AG08395 (cell line): ENCODE measurements at places on chromosomes 11 and 22.

- DNase-seq, result peak; percentile 72
These were observed 46.3 kb upstream of the SYT13 start for GRCh38 chr11:45332276-45332934.

DNA sequence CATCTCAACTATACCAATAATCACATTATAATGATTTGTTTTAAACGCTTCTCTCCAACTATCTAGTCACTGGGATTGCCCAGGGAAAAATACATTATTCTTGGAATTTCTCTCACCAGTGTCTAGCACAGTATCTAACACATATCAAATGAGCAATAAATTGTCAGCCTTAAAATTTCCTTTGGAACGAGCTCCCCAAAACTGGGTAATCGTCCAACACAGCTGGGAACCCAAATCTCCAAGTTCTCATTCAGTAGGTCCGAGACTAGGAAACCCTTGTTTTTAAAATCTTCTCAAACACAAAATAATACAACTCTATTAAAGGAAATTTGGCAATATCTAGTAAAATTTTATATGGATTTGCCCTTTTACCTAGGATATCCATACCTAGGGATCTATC is 327.8 kb upstream of the ARHGAP42 start:
- DNase-seq, result no peak

DNA sequence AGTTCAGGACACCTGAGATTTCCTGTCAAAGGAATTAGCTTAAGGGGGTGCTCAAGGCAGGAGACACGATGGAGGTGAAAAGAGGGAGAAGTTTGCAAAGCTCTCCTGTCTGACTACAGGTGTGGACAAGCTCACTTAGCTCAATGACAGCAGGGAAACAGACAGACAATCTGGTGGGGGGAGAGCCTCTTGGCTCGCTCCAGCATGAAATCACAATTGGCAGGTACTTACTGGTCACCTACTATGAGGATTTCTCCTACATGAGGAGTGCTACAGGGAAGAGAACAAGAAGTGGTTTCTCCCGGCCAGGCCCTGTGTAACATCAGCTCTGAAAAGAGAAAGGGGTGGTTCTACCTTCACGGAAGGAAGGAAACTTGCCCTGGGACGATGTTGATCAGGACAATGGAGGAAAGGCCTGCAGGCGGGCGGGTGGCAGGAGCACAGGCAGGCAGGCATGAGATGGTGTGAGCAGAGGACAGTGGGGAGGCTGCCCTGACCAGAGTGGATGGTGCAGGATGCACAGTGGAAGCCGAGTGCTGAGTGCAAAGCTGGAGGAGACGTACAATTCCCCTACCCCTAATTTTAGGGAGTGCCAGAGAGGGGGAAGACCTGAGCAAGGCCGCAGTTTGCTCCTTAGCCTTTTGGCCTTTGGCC is 57.9 kb upstream of the CRTAM start:
- no peak for DNase-seq

GRCh38 chr11:126113515-126113957 is 50.9 kb upstream of the CDON start:
- peak; percentile 93 for DNase-seq

- peak; percentile 88 for DNase-seq
These were observed 798.1 kb downstream of the OPCML start for GRCh38 chr11:132734217-132734616.

DNA sequence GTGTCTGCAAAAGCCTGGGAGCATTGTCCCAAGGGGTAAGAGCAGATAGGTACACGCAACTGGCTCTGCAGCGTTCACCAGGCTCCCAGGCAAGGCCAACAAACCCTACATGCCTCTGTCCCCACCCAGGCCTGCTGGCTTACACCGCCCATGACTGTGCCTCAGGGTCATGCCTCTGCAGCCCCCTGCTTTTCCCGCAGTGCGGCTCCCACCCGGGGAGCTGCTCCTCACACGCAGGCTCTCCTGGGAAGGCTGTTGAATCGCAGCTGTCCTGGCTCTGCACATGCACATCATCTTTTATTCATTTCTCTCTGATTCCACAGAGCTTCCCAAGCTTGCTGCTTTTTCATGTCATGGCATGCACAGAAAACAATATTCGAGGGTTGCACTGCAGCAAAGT is 29.2 kb upstream of the B3GAT1 start:
- no peak for DNase-seq

DNA sequence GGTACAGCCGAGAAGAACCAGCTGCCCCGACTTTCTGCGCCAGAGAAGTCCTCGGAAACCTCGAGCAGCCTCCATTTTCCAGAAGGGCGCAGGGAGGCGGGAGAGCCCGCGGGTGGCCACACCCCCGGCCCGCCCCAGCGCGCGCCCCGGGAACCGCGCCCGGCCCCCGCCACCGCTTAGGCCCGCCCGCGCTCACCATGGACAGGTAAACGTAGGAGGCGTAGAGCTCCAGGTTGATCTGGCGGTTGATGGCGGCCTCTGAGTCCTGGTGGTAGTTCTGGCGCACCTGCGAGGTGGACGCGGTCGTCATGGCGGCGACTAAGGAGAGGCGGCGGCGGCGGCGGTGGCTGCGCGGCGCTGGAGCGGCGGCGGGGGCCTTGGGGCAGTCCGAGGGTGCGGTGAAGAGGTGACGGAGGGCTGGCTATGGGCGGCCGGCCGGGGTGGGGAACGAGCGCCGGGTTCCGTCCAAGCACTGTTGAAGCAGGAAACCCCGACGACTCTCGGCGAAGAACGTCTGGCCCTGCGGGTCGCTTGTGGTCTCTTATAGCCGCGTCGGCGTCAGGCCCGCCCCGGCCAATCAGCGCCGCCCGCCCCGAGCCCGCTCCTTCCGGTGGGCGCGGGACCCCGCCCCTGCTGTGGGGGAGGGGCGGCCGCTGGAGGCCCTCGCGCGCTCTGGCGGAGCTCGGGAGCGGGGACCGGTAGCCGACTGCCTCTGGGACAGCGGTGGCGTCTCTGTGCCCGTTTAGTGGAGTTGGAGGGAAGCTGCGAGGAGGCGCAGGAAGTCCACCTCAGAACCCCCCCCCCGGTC is at the start of gene FTH1:
TSS of gene FTH1 (minus strand) at position 519 of the 808 bp plus-strand sequence. CDS start at position 310, 209 bp downstream.
- peak; percentile 90 for DNase-seq

GRCh38 chr11:77215106-77215505 is 86.4 kb downstream of the GDPD4 start:
- DNase-seq, result no peak

- DNase-seq, result no peak
These were observed 211.7 kb downstream of the NAV2 start for GRCh38 chr11:19924311-19924710.

GRCh38 chr11:31492320-31492913 is 17.0 kb downstream of the IMMP1L start:
- no peak for DNase-seq

- DNase-seq, result peak; percentile 41
These were observed 55.0 kb upstream of the USP47 start for GRCh38 chr11:11786771-11787170.

DNA sequence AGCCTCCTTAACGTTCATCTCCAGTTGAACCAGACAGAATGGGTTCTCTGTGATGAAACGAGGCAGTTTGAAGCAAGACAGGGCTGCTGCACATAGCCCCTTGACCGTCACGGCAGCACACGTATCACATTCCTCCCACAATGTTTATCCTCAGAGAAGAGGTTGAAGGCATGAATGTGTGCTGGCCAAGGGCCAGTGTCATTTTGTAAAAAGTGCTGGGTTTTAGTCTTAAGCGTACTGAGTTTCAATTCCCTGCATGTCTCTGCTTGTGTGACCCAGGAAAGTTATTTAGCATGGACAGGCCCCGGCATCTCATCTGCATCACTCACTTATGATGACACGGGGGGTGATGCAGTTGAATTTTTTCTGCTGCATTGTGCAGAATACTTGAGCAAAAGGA is 31.6 kb downstream of the TTC12 start:
- DNase-seq, result no peak

DNA sequence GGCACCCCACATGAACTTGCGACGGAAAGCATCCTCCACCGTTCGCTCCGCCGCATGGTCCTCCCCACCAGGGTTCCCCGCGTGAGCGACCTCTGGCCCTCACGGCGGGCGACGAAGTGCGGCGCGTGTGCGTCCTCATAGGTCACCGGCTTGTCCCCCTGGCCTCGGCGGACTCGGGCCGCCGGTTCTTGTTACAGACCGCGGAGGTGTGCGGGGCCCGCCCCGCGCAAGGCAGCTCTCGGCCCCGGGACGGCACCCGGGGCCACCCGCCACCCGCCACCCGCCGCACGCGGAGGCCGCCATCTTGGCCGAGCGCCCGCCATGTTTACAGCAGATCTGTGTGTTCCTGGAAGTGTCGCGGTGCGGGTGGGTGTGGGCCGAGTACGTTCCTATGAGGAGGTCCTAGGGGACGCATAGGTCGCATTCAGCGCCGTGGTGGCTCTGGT is 3.5 kb upstream of the IFITM2 start:
- no peak for DNase-seq

DNA sequence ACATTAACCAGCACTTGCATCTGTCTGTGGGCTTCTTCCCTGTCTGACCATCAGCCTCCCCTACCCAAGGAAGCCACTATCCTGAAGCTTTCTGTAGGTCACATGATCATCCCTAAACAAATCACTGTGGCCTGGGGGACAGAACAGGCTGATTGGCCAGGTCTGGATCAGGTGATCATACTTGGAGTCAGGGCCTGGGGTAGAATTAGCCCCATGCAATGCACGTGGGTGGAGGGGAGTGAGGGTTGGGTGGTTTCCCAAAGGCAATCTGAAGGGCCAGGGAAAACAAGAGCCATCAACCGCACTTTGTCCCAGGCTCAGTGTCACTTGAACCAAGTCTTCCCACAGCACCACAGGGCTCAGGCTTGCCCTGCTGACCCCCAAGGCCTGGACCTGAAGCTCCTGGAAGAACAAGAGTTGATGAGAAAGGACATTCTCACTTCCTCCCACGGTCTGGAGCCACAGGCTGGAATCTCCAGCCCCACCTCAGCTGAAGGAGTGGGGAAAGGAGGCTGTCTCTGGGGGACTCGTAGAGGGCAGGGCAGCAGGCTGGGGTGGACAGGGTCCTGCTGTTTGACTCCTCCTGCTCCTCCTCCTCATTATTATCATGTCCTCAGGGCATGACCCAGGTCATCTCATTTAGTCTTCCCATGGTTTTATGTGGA is 31.5 kb upstream of the TSPAN18 start:
- DNase-seq, result no peak

- DNase-seq, result no peak
These were observed 13.7 kb upstream of the TCF20 start for GRCh38 chr22:42284202-42284591.

- DNase-seq, result no peak
These were observed 292.8 kb upstream of the SYN3 start for GRCh38 chr22:33350961-33351360.

DNA sequence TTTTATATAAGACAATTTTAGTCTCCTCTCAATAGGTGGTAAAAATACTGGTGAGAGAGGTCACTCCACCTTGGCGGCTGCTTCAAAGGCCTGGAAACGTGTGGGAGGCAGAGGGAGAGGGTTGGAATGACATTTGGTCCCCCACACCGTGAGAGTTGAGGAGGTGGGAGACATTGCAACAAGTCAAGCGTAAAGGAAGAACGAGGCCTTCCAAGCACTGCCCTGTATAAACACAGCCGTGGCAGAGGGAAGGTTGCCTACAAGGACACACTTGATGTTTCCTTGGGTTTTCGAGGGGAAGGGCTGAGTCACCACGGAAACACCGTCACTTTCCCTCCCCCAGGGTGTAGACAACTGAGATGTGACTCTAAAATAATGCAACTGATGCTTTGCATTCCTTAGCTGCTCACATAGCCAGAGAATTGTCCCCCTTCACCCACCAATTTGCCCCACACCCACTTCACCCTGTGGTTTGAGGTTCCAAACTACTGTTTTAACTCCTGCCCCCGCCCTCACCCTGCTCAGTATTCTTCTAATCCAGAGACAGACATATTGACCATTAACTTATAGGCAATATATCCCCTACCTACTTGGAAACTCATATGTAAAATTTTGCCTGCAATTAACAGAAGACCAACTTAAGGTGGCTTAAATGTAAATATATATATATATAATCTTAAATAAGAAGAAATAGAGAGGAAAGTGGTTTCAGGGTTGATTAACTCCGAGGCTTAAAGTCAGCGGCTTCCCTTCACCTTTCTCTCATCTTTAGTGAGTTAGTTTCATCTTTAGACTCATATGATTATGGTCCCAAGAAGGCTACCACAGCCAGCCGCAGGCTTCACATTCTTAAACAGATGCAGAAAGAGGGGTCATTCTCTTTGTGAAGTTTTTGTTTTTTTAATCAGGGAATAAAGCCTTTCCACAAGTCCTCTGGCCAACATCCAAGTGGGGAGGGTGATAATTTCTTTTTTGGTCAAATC is 54.1 kb upstream of the BDNF start:
- DNase-seq, result peak; percentile 25

GRCh38 chr22:44204739-44205515 is 24.2 kb downstream of the PARVG start:
- no peak for DNase-seq

DNA sequence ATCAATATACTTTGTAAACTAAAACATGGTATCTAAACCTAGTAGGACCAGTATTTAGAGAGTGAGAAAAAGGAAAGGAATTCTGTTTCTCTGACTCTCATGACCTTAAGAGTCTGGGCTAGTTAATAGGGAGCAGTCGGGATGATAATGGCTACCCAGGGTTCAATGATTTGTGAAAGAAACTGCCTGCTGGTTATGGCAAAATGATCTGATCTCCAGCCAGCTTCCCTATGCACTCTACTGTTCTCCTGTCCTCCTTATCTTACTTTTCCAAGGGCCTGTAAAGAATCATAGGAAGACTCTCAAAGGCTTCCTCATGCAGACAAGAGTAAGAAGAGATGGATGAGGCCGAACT is 193.1 kb upstream of the PITPNB start:
- DNase-seq, result no peak

- DNase-seq, result no peak
These were observed 199.9 kb downstream of the CWF19L2 start for GRCh38 chr11:107257710-107258109.

DNA sequence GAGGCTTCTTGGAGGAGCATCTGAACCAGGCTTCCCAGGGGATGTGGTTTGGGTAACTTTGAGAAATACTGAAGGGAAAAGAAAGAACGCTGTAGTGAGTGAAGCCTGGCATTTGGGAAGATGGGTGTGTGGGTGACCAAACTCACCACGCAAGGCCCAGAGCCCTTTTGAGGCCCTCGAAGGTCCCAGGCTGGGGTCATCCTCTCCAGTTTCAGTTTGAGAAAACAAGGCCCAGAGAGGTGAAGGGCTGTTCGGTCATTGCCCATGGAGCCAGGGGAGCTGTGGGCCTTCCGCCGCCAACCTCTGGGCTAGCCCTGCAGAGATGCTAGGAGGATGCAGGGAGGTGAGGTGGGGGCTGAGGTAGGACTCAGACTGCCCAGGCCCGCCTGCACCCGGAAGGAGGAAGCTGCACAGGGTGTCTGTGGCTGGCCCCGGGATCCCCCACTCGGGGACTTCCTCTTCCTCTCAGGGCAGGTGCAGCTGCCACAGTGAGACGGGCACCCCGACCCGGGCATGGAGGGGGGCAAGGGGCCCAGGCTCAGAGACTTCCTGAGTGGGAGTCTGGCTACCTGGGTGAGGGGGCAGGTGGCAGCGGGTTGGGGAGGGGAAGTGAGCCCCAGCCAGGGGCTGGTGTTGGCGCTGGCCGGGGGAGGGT is at the start of gene CCDC88B:
TSS of gene CCDC88B (plus strand) at position 451 of the 655 bp plus-strand sequence. CDS start at position 514, 63 bp downstream.
- no peak for DNase-seq
